ENCODE measurements at places on chromosomes 11 and 22.

DNA sequence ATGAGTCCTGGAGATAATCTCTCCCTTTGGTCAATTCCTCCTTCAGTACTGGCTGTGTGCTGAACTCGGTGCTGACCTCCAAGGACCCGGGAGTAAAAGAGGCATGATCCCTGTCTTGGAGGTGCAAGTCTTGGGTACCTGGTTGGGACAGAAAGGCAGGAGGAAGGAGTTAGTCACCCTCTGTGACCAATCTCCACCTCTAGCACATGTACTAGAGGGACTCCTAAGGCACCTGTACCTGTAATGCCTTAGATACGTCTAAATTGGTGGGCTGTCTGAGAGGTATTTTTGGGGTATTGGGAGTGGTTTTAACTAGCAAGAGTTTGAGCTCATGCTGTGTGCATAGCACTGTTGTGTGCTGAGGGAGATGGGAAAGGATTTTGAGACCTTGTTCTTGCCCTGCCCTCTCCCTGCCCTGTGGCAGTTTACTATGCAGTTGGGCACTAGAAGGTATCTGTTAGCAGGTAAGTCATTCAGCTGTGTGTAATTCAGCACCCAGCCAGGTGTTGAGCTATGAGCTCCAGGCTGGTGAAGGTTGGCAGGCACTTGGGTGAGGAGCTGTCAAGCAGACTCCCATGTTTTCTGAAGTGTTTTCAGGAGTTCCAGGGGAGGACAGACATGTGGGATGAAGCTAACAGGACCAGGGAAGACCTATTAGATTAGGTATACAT, 2.5 kb downstream of the PANX1 start:
- no peak for DNase-seq

DNA sequence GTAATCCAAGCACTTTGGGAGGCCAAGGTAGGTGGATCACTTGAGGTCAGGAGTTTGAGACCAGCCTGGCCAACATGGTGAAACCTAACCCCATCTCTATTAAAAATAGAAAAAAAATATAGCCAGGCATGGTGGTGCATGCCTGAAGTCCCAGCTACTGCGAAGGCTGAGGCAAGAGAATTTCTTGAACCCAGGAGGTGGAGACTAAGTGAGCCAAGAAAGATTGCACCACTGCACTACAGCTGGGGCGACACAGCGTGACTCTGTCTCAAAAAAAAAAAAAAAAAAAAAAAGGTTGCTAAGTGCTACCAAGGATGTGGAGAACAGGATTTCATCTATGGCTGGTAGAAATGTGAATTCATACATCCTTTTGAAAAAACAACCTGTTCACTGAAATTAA, 36.6 kb downstream of the ATG16L2 start:
- DNase-seq: no peak

- no peak for DNase-seq
These were observed 13.1 kb upstream of the CHRNA10 start for GRCh38 chr11:3684129-3684818.

DNA sequence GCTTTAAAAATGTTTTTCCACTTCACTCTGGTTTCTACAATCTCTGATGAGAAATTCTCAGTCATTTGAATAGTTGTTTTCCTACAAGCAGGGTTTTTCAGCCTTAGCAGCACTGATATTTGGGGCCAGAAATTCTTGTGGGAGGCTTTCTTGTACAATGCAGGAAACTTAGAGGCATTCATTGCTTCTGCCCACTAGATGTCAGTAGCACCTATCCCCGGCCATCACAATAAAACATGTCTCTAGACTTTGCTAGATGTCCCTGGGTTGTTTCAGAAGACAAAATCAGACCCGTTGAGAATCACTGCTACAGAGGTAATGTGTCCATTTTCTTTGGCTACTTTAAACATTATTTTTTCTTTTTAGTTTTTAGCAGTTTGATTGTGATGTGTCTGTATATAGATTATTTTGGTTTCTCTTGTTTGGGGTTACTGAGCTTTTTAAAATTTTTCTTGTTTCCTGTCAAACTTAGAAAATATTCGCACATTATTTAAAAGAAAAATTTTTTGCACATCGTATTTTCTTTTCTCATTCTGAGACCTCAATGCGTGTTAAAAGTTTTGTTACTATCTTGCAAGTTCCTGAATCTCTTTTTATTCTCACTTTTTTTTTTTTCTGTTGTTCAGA, 60.8 kb upstream of the CCDC179 start:
- peak; percentile 58 for DNase-seq

DNA sequence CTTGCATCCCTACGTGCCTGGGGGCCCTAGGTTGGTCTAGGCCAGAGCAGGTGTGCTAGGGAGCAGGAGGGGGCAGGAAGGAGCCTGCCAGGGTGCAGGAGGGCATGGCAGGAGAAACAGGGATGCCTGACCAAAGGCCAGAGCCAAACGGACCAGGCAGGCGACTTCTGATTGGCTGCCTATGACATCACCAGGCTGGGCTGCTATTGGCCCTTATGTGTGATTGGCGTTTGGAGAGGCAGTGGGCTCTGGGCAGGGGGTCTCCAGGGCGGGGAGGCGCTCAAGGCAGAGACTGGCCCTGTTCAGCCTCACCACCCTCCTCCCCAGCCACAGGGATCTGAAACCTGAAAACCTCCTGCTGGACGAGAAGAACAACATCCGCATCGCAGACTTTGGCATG, 44.4 kb downstream of the MOB2 start:
- no peak for DNase-seq

- DNase-seq: peak; percentile 98
These were observed 292.3 kb upstream of the FAT3 start for GRCh38 chr11:91932151-91932821.

DNA sequence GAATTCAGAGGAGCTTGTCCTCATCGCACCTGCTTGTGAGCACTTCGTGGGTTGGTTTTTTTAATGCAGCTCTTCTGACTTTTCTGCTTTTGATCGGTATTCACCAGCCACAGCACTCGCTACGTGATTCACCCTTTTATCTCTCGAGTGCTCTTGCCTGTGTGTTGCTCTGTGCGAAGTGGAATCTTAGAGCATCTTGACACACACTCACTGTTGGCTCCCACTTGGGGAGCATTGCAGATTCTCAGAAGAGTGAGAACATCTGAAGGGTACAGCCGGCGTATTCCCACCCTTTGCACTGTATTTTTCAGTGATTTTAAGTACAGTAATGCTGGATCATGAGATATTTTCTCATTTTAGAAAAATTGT, 10.9 kb downstream of the TNNT3 start:
- no peak for DNase-seq
